Activated CD4-positive, alpha-beta T cell treated with anti-CD3 and anti-CD28 coated beads, Interleukin-2, Interleukin-6, amounts not matched to agents 100 ng/mL and 50 ng/mL, durations not matched to agents 16 hours and 8 hours (primary cell): ENCODE measurements at places on chromosomes 11 and 22.

GRCh38 chr11:22275600-22275999 lies 62.6 kb upstream of the SLC17A6 start:
- DNase-seq, result no peak

- no peak for DNase-seq
Observed at GRCh38 chr22:36864454-36865215, 3.8 kb downstream of the NCF4 start.

- DNase-seq, result no peak
Observed at GRCh38 chr11:8034106-8034585, 46.9 kb upstream of the TUB start.

- DNase-seq, result no peak
Observed at GRCh38 chr11:119858288-119858687, 129.3 kb upstream of the NECTIN1 start.

DNA sequence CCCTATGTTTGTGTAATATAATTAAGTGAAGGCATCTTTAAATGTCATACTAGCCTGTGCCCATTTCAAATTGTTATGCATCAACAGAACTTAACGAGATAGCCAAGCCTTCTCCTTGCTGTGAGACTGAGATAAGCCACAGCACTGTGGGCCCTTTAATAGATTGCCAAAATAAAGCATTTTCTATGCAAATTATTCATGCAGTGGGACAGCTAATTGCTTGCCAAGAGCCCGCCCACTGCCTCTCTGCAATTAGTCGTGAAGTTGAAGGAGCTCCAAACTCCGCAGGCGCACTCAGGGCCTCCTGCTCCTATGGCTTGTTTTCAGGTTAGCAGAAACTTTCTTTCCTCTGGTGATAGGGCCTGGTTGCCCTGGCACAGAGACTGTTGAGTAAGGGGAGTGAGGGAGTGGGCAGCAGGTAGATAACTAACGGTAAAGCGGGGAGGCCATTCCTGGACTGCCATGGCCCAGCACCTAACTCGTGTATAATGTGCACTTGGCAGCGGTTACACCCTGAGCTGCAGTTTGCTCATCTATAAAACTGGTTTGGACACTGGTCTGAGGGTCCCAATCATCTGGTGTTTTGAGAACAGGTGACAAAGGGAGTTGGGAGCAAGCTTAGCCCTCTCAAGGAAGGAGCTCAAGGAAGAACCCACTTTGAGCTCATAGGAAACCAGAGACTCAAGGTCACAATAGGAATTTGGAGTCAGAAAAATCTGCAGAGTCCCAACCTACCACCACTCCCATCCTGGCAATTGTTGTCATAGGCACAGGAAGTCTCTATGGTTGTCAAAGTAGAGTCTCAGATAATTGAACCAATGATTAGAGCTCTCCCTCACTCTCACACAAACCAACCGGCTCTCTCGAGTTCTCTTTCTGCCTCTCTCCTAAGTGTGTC lies 33.9 kb upstream of the RIC3 start:
- DNase-seq, result no peak

GRCh38 chr22:32562401-32562800 lies 87.8 kb downstream of the FBXO7 start:
- DNase-seq, result no peak

DNA sequence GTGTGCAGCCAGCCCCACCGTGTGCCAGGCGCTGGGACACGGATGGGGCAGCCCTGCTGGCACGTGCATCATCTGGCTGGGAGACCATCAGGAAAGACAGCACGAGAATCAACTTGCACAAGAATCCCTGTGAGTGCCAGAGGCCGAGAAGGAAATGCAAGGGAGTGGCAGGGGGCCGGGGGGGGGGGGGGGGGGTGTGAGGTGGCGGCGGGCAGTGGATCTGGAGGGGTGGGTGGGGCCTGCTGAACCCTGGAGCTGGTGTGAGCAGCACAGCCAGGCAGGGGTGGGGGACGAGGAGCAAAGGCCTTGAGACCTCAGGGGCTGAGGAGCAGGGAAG lies 14.0 kb upstream of the FLRT1 start:
- no peak for DNase-seq

DNA sequence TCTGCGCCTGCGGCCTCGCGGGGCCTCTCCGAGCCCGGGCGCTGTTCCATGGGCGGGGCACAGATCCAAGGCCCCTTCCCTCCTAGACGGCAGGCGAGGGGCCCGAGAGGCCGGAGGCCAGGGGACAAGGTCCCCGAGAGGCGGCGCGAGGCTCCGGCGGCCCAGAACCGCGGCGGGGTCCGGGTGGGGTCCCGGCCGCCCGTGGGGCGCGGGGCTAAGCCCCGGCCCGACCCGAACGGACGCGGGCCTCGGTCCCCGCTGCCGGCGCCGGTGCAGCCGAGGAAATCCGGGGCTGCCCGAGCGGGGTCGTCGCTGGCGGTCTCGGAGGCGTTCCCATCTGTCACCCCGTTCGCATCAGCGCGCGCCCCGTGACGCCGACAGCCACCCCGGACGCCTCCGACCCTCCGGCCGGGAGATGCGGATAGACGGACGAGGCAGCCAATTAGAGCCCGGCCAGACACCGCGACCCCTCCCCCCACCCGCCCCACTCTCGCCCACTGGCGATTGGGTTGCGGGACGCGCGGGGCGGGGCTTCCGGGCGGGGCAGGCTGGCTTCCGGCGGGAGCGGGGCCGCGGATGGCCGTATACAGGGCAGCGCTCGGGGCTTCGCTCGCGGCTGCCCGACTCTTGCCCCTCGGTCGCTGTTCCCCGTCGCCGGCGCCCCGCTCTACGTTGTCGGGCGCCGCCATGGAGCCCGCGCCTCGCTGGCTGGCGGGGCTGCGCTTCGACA lies at the start of gene SELENOO:
SELENOO (plus strand) TSS at position 551 of the 730 bp plus-strand sequence; CDS start at position 577, 26 bp downstream.
- peak; percentile 94 for DNase-seq

DNA sequence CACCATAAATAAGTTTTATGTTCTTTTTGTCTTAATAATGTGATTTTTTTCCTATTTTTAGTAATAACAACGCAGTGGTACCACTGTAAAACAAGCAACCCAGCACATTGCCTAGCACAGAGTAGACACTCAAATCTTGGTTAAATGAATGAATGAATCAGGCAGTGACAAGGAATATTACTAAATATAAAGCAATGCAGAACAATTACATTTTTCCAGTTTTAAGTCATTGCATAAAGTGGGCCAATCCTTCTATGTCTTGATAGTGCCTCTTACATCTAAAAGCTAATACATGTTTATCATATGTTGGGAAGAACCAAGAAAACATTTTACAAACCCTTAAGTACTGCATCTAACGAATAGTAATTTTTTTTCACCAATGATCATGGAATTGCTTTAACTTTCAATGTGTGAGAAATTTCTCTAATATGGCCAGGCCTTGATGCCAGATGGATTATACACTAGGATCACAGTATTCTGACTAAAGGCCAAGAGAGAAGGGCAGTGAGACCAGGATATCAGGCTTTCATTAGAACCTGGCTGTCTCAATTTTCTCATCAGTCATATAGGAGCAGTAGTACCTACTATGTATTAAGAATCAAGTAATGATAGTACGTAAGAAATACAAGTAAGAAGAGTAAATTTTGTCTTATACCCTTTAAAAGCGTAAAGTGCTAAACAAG lies 88.5 kb downstream of the TRIM44 start:
- DNase-seq, result no peak

GRCh38 chr11:66459138-66459778 lies 7.4 kb upstream of the PELI3 start:
- DNase-seq, result no peak

DNA sequence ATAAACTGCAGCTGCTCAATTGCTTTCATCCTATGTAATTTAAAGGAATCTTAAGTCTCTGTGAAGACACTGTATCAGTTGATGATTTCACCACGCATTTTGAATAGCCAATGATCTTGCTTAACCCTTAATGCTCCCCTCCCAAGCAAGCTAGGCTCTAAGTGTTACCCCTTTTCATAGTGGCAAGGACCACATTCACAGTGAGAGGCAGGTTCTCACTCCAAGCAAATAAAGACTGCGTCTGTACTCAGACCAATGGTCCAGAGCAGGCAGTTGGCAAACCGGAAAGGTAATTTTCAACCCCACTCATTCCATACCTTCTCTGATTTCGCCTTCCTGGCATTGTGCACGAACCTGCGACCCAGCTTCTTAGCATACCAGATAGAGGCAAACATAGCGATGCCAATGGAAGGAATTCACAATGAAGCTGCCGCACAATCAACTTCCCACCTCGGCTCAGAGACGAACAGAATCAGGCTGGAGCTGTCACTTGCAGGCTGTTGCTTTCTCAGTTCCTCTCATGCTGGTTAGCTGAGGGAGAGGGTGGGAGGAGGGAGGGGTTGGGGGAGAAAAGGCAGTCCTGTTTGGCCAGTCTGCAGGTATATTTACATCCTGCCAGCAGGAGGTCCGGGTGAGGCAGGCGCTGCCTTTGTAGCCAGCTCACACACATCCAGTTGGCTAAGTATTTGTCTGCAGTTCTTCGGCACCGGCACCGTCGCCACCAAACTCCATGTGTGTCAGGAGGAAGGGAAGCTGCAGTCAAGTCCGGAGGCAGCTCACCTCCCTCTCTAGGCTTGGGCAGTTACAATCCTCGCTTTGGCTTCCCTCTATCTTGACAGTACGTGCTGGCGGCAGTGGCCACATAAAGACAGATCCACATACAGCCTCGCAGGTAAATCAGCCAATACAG lies 1151.2 kb upstream of the CCDC90B start:
- DNase-seq, result no peak
